ENCODE measurements at places on chromosomes 13 and 19.

- DNase-seq = no peak
Measured at GRCh38 chr13:67204764-67205163, 25.4 kb downstream of the PCDH9 start.

DNA sequence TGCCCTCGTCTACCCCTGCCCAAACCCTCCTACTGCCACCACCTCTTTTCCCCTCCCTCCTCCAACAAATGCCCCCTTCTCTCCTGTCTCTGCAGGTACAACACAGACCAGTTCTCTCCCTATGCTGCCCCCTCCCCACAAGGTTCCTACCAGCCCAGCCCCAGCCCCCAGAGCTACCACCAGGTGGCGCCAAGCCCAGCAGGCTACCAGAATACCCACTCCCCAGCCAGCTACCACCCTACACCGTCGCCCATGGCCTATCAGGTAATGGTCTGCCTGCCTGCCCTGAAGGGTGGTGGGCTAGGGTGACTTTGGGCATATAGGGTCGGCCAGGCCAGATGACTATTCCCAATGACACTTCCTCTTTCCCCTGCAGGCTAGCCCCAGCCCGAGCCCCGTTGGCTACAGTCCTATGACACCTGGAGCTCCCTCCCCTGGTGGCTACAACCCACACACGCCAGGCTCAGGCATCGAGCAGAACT is 6.5 kb upstream of the TIMM50 start:
- peak; percentile 90 for DNase-seq

DNA sequence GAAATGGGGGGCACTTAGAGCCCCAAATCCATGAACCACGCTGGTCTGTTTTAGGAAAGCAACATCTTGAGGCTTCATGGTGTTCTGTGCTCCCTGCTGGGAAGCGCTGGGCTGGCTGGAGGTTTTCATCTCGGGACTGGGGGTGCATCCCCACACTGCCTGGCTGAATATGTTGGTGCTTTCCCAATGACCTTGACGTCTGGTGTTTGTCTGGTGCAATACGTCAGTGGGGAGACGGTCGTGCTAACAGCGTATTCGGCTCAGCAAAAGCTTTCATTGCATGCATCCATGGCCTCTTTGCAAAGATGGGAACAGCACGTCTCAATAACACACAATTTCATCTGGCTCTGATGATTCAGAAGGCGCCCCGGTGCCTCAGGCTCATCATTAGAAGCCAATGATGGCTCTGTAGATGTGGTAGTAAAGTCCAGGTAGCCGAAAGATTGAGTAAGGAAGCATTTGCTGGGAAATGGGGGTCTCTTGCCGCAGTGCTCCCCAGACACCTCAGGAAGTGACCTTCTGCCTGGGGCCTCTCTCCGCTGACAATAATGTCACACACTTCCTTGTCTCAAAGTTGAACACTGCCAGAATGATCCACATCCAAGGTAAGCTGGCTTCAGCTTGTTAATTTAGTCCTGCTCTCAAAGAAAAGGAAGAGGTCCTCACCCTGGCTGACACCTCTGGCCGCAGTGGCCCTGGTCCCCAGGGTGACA is 97.7 kb downstream of the ING1 start:
- no peak for DNase-seq

- peak; percentile 77 for DNase-seq
Measured at GRCh38 chr19:18160971-18161635, 8.1 kb downstream of the PIK3R2 start.

- DNase-seq = peak; percentile 90
Measured at GRCh38 chr19:53091413-53092254, 11.6 kb downstream of the ZNF160 start.
